Bronchial epithelial cell (primary cell): ENCODE measurements at places on chromosomes 5 and 9. TPM values are rescaled to one million over a fixed set of nuclear protein-coding genes. Genes with fewer than 3 reads are reported as not detected.

The TYRP1 gene
- total RNA-seq, result not detected in 2 replicates

The ACTBL2 gene
- total RNA-seq, result under 0.01 TPM in 1 of 2 replicates, not detected in the other

The PBX3 gene
- total RNA-seq, result 6.3 and 10.6 TPM in 2 replicates

The TMOD1 gene
- not detected in 2 replicates for total RNA-seq

The PFN3 gene
- total RNA-seq, result not detected in 2 replicates

The ARHGEF39 gene
- total RNA-seq, result 0.13 and 0.79 TPM in 2 replicates
